Vagina (tissue), 2 donors: ENCODE measurements at places on chromosomes 1 and 21.

DNA sequence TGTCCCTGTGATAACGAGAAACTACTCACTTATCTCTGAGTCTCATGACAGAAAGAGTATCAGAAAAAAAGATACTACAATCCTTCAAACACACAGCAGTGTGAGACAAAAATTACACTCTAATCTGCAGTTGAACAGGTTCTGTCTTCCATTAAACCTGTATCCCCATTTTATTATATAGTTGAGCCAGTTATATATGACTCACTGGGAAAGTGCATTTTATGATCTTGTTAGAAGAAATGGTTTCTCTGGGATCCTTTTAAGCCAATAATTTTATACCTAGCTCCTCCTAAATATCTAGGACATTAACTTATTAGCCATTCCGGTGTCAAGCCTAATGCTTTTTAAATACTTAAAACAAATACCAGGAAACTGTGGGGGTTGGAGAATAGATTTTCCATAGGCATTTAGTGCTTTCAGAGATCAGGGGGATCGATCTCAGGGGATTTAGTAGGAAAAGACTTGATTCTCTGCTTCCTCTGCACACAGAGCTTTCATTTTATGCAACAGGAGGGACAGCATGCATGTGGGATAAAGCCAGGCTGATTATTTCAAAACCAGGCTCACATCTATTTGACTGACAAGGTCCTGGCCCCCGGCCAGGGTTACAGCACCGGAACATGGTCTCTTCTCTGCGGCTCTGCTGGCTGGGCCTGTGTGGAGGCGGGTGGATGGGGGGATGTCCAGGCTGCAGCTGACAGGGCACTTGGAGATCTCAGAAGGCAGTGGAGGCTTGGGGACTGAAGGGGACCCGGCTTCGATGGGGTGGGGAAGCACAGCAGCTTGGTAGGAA lies 310.6 kb downstream of the DISC1 start:
- DNase-seq = no peak

DNA sequence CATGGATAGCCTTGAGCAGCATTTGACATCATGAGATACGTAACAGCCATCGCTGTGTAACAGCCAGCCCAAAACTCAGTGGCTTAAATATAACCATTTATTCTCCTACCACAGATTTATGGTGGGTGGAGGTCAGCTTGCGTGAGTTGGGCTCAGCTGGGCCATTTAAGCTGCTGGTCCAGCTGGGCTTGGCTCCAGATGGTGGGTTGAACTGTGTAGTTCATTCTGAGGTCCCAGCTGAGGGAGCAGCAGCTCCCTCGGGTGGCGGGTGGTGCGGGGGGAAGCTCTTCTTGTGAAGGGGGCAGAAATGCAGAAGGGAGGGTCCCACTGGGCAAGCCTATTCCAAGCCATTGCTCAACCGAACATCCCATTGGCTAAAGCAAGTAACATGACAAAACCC lies 75.9 kb downstream of the IGSF21 start:
- DNase-seq = no peak

GRCh38 chr21:27036736-27037301 lies 69.9 kb upstream of the ADAMTS5 start:
- no peak for DNase-seq

DNA sequence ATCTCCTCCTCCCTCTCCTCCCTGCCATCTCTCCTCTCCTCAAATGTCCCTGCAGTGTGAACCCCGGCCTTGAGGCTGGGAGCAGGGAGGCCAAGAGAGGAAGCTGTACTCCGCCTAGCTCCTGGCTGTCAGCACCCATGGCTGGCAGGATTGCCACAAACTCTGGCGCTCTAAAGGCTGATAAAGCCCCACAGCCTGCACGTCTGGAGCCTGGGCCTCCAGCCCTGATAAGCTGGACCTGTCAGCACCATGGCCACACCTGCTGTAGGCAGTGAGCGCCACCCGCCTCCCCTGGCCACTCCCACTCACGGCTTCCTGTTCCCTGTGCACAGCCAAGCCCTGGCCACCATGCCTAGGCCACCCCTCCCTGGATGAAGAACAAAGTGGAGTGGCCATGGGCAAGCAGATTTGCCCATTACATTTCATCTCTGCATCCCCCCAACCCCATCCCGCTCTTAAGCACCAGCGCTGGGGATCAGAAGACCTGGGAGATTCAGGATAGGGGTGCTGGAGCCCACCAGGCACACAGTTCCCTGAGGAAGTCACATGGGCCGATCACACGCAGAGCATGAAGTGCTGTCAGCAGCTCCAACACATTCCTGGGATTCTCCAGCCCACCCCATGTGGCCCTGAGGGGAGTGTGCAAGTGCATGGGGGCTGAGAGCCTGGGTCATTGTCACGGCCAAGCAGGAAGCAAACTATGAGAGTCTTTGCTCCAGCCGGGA lies 24.2 kb upstream of the NPPB start:
- no peak for DNase-seq

DNA sequence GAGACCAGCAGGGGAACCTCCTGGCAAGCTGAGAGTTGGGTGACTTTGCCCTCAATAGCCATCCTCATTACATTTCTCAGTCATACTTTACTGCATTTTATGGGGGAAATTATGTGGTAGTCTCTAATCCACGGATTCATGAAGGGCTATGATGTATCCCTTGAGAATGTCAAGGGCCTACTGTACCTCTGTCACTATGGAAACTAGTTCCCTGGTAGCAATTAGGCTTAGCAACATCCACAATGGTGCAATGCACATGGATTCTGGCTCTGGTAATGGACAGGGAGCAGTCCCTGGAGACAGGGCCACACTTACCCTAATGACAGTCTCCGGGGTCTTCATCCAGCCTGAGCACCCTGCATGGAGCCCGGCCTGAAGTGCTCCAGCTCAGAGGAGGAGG lies 26.5 kb downstream of the LRRN2 start:
- no peak for DNase-seq

- DNase-seq = no peak
Observed at GRCh38 chr1:46158312-46159281, 16.3 kb upstream of the TSPAN1 start.

DNA sequence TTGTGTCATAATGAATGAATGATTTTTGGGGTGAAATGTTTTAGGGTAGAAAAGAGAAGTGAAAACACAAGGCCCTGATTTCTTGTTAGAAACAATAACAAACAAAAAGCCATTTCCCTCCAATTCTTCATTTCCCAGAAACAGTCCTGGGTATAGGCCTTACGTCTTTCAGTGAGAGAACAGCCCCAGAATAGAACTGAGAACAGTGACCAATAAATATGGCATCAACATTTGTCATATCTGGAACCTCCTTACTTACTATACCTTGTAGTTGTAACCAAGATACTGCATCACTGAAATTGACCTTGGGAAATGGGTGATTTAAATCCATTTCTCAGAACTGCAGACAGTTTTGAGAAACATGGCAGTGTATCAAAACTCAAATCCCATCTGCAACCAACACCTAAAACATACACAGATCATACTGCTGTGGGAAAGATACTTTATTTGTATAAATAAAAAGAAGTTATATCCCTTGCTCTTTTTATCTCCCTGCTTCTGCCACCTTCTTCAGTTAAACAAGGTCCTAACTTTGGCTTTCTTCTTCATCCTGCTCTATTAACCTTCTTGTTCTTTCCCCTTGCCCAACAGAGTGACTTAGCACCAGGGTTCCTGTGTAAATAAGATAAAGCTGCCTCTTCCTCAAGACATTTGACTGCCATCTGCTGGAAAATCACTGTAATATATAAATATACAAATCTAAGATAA lies 19.5 kb downstream of the XKR8 start:
- DNase-seq = no peak

DNA sequence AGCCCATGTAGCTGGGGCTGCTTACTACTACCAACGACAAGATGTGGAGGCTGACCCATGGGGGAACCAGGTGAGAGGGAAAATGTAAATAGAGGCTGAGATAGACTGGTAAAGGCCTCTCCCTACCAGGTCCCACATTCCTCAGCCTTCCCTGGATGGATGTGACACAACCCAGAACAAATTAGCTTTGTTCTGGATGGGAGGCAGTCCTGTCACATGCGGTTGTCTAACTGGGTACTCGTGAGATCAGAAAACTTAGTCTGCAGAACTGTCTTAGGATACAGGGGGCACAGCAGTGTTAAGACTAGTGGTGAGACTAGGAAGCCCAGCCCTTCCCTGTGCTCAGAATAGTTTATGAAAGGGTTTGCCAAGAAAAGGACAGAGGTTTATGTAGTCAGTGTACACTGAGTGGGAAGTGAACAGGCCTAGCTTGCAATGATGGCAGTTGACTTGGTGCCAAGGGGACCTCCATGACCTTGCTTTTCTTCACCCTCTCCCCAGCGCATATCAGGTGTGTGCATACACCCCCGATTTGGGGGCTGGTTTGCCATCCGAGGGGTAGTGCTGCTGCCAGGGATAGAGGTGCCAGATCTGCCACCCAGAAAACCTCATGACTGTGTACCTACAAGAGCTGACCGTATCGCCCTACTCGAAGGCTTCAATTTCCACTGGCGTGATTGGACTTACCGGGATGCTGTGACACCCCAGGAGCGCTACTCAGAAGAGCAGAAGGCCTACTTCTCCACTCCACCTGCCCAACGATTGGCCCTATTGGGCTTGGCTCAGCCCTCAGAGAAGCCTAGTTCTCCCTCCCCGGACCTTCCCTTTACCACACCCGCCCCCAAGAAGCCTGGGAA lies 8.4 kb downstream of the MMACHC start:
- DNase-seq = no peak

DNA sequence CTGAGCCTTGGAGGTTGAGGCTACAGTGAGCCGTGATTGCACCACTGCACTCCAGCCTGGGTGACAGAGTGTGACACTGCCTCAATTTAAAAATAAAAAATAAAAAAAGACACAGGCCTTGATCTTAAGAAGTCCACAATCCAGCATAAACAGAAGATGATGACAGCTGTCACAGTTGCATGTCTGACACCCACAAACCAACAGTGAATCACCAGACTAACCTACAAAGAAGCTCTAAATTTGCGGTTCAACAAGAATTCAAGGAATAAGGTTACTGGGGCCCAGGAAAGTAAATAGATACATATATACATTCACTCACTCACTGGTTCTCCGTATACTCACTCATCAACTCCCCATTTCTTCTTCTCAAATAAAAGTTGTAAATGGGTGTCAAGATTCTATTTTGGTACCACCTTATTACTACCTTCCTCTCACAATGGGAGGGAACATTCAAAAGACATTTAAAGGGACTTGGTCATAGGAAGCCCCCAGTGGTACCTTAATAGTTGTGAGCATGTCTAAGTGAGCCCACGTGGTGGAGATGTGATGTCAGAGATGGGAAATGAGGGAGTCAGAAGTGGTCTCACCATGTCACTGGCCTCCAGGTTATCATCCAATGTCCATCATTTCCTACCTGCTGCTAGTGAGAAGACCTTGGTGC lies 66.9 kb upstream of the PRDX6 start:
- no peak for DNase-seq

DNA sequence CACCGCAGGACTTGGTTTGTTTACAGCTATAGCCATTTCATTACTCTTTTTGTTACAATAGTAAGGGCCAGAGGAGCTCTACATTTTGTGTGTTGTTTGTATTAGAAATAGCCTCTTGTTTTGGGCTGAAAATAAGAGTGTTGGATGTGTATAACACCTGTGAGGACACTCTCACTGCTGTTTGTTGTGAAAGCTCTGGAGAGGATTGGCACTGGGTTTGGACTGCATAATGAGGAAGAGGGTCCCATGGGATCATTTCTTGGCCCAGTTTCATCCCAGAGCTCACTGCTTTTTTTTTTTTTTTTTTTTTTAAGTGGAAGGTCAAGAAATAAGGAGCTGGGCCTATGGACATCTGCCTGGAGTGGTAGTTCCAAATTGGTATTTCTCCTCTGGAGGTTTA lies 61.6 kb upstream of the KIAA0040 start:
- DNase-seq = no peak

DNA sequence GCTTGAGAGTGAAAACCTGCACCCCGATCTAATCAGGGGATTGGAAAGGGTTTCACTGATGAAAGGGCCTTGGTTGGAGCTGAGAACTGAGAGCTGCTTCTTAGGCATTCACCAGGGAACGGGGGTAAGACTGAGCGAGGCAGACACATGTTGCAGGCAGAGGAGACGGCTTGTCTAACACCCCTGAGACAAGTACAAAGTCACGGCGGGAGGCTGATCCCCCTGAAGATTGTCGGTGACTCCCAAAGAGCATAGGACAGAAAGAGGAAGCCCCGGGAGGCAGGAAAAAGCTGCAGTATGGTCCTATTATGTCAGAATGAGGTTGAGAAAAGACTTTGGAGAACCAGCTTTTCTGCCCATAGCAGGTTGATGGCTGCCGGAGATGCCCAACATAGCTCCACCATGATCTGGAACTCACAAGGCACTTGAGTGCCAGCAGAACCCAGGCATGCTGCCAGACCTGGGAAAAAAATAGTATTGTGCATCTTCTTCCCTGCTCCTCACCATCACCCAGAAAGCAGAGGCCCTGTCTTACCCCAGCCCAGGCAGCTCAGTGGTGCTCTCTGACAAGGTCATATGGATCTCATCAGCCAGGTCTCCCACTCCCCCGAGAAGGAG lies 463.9 kb upstream of the PROX1 start:
- DNase-seq = no peak
